ENCODE measurements at places on chromosomes 6 and 20.
A peak's percentile ranks its signal among the peaks of the same experiment; 100 is the strongest.

DNA sequence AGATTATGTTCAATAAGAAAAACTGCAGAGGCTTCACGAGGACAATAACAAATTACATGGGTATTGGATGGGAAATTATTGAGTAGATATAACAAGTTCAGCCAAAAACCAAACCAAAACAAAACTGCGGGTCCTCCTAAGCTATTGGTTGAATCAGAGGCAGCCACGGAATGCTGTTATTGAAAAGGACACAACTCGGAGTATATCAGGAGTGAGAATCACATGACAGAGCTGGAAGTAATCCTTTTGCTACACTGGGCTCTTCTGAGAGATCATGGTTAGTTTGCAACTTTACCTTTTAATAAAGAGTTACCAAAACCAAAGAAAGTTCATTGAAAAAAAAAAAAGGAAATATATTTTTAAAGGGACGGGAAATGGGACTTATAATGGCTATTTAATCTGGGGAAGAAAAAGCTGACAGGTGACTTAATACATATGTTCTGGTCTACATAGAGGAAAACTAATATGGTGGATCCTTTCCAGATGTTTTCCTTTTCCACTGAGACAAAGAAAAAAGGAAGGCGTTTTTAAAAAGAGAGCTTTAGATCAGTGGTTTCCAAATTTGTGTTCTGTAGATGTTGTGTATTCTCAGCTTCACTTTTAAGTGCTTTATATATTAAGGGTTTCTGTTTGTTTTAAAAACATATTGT lies 6.9 kb upstream of the CITED2 start:
- no peak for DNase-seq

- DNase-seq: no peak
These were observed 20.5 kb upstream of the CDKN1A start for GRCh38 chr6:36657942-36658544.

DNA sequence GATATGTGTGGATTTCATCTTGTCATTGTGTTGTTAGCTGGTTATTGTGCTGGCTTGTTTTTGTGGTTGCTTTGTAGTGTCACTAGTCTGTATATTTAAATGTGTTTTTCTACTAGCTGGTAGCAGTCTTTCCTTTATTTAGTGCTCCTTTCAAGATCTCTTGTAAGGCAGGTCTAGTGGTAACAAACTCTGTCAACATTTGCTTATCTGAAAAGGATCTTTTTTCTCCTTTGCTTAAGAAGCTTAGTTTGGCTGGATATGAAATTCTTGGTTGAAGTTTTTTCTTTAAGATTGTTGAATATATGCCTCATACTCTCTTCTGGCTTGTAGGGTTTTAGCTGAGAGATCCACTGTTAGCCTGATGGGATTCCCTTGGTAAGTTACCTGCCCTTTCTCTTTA lies 32.7 kb upstream of the TFB1M start:
- no peak for DNase-seq

DNA sequence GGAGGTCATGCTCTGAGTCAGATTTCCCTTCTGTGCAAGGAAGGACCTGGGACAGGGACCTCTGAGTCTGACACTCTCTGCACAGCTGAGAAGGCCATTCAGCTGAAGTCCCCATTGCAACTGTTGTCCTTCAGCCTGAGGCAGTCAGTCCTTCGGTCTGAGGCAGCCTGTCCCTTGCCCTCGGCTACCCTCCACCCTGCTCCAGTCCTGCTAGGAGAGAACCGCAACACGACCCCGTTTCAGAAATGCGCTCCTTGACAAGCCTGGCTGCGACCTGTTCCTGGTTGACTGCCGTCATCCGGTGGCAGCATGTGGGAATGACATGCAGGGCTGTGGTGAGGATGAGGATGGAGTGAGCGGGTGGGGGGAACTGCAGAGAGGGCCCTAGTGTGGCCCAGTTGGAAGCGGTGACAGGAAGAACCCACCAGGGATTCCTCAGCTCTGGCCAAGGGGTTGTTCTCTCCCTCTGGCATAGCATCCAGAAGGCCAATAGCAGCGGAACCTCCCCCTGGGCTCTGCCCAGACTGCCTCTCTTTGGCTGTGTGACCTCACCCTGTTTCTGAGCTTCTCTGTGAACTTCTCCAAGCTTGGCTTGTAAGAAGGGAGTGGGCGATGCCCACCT lies 40.3 kb upstream of the ANGPT4 start:
- peak; percentile 33 for DNase-seq

- peak; percentile 65 for DNase-seq
These were observed 114.2 kb downstream of the SNX5 start for GRCh38 chr20:17854307-17854903.

- peak; percentile 34 for DNase-seq
These were observed 121.7 kb upstream of the SLC2A12 start for GRCh38 chr6:134173936-134174671.
